ENCODE measurements at places on chromosomes 6 and 20.

- no peak for DNase-seq
These were observed 416.9 kb downstream of the FRK start for GRCh38 chr6:115643762-115644161.

- DNase-seq: no peak
These were observed 244.4 kb downstream of the GMPR start for GRCh38 chr6:16482702-16483314.

DNA sequence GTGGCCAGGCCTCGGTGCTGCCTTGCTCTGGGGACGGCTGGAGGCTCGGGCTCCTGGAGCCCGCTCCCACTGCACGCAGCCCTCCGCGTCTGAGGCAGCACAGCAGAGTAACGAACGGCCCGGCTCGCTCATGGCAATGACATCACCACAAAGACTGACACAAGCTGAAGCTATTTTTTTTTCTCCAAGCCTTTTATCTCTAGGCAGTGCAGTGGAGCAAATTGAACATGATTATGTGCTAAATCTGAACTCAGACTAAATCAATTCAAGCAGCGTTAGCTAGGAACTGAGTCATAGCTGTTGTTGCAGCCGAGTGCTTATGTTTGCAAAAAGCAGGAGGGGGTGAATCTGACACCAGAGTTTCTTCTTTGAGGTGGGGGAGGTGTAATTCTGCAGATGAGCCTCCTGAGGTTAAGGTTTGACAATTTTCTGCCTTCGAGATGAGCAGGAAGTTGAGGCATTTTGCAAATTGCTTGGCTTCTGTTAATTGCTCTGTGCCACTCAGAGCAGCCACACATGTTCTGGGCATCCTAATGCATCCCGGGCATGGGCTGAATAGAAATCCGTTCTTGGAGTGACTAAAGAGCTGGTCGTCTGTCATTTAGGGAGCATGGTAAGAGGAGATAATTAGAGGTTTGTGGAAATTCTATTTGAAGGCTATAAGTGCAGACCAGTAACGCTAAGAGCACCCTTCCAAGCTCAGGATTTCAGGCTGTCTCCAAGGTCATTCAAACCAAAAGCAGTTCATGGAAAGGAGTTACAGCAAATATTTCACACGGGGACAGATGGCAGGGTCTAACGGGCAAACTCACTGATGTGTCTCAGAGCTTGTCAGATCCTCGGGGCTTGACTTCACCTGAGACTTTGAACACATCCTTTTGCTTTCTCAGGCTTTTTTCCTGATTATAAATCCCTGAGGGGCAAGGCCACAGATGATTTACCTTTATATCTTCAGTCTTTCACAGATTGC is 155.1 kb upstream of the ENPP5 start:
- DNase-seq: peak; percentile 26

DNA sequence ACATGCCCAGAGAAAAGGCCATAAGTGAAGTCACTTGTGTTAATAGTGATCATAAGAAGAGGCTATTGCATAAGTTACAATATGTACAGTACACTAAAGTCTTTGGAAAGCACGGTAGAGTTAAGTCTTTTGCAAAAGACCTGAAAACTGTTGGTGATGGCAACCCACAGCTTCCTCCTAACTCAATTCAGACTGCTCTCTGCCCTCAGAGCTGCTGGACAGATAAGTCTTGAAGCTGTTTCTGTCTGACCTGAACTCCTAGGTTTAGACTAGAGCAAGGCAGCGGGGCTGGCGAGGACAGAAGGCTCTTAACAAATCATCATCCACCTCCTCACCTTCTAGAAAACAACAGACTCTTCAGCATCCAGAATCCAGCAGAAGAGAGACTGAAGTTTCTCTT is 125.4 kb downstream of the CD24 start:
- DNase-seq: no peak

DNA sequence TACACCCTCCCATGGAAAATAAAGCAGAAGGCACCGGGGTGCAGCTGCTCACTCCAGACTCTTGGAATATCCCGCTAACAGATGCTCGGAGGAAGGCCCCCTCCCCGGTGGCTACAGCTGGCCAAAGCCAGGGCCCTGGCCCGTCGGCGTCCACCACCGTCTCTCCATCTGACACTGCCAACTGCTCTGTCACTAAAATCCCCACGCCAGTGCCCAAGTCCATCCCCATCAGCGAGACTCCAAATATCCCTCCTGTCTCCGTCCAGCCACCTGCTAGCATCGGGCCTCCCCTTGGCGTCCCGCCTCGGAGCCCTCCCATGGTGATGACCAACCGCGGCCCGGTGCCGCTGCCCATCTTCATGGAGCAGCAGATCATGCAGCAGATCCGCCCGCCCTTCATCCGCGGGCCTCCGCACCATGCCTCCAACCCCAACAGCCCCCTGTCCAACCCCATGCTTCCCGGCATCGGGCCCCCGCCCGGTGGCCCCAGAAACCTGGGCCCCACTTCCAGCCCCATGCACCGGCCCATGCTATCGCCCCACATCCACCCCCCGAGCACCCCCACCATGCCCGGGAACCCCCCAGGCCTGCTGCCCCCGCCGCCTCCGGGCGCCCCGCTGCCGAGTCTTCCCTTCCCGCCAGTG is 143.9 kb downstream of the SOBP start:
- no peak for DNase-seq

DNA sequence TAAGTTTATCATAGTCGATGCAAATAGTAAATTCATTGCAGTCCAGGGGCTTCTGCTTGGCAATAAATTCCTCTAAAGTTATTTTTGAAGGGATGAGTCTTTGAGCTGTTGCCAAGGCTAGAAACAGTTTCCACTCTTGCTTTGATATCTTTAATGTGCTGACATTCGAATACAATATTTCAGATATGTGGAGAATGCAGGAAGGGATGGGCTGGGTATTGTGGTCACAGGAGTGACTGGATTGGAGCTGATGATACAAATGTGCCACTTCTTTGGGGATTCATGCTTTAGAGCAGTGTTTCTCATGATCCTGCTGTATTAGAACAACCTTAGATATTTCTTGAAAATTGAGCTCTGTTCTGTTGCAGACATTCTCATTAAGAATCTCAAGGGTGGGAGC is 139.0 kb downstream of the PRDM13 start:
- no peak for DNase-seq

DNA sequence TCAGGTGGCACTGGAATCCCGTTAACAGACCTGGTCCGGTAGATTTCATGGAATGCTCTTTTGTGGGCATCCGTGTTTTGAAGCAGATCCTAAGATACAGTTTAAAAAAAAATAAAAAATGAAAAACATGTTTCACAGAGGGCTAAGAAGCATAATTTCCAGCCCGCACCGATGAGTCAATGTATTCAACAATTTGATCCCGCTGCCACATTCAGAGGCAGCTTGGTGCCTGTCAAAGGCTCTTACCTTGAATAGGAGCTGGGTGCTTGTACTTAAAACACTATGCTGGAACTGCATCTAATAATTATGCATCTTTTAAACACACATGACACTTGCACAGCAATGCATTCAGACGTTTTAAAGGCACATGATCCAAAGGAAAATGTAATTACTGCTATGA is 164.8 kb downstream of the SYNE1 start:
- no peak for DNase-seq

DNA sequence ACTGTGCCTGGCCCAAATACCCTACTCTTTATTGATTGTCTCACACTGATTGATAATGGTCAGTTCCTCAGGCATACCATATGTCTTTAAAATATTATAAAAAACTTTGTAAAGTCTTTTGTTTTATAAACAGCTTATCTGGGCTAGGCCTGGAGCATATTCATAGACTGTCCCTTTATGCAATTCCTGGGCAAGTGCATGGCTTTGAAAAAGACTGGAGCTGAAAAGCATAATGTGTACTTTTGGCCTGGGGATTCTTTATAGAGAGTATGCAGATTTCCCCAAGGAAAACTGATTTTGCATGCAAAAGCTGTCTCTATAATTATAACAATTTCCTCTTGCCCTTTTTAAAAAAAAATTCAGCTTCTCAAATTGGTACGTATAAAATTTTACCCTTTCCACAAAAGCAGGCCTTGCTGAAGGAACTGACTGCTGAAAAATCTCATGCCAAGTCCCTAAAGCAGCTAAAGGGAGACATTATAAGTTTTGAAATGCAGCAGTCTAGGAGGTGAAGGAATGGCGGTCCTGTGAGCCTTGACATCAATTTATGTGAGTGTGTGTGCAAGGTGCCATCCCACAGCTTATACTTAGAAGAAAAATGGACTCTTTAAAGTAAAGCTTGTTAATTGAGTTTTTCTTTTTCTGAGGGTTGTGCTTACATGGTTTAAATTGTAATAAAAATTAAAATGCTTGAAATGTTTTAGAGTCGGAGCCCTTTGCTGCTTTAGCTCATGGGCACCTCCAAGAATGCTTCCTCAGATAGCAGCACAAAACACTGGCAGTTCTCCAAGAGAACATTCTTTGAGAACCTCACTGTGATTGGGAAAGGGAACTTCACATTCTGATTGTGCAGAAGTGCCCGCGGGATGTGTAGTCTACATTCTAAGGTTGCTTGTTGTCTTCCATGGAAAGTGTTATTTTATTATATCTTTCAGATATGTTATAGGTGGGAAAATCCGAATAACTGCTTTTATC is 43.9 kb downstream of the PLCB4 start:
- no peak for DNase-seq

- peak; percentile 22 for DNase-seq
These were observed at the start of gene IER3 for GRCh38 chr6:30744054-30744805. IER3 (minus strand) TSS chr6:30744547; CDS start chr6:30744518, 29 bp downstream.

DNA sequence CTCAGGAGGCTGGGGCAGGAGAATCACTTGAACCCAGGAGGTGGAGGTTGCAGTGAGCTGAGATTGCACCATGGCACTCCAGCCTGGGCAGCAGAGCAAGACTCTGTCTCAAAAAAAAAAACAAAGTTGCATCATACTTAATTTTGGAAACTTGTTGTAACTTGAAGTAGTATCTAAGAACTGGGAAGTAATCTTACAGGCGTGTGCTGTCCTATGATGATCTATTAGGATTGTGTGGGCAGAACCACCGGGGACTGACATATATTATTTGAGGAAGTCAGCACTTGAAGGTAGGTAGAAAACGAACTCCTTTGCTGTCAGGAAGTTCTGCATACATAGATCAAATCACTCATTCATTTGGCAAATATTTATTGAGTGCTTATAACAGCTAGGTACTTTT is 188.5 kb downstream of the ZNF217 start:
- DNase-seq: no peak

- no peak for DNase-seq
These were observed 54.8 kb upstream of the GCM1 start for GRCh38 chr6:53203483-53203882.

- no peak for DNase-seq
These were observed 13.8 kb downstream of the NQO2 start for GRCh38 chr6:3013486-3013885.

- no peak for DNase-seq
These were observed 11.5 kb upstream of the SSR1 start for GRCh38 chr6:7324520-7324919.

- DNase-seq: peak; percentile 78
These were observed 1.2 kb downstream of the SLC2A4RG start for GRCh38 chr20:63740627-63741353.

- no peak for DNase-seq
These were observed 129.8 kb downstream of the FOXO3 start for GRCh38 chr6:108690326-108691049.

- DNase-seq: no peak
These were observed 295.1 kb downstream of the SMOC2 start for GRCh38 chr6:168736039-168736438.

GRCh38 chr6:132310921-132311320 is 90.4 kb downstream of the MOXD1 start:
- no peak for DNase-seq

DNA sequence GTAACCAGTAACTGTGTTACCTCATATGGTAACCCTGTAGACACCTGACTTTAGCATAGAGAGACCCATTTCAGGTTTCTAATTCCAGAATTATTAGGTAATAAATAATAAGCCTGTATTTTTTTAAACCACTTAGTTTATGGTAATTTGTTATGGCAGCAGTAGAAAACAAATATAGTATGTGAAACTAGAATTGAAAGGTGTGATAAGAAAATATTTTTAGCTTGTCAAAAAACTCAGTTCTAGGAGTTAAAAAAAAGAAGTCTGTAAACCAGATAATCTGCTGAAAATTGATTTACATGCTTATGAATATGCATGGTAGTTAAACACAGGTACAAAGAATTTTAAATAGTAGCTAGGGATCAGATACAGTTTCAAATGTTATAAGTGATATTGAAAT is 695.0 kb upstream of the GJE1 start:
- no peak for DNase-seq

DNA sequence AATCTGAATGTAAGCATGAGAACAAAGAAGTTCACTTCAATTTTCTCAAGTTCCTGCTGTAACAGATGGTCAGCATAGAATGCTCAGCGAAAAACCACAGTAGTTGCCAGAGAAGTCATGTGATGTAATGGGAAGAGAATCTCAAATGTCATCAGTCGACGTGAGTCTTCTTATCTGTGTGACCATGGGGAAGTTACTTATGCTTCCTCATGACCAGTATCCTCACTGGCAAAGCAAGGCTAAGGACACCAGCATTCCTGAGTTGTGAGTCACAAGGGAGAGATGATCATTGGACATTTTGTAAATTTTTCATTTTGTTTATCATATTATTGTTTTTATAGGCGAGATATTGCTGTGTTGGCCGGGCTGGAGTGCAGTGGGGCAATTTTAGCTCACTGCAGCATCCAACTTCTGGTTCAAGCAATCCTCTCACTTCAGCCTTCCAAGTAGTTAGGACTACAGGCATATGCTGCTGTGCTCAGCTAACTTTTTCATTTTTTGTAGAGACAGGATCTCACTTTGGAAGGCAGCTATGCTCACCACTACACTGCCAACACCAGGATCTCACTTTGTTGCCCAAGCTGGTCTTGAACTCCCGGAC is 21.9 kb downstream of the SGK1 start:
- DNase-seq: no peak

GRCh38 chr20:45957021-45957941 is 14.7 kb downstream of the ZNF335 start:
- DNase-seq: no peak

- no peak for DNase-seq
These were observed 14.8 kb upstream of the MDGA1 start for GRCh38 chr6:37712508-37712907.

DNA sequence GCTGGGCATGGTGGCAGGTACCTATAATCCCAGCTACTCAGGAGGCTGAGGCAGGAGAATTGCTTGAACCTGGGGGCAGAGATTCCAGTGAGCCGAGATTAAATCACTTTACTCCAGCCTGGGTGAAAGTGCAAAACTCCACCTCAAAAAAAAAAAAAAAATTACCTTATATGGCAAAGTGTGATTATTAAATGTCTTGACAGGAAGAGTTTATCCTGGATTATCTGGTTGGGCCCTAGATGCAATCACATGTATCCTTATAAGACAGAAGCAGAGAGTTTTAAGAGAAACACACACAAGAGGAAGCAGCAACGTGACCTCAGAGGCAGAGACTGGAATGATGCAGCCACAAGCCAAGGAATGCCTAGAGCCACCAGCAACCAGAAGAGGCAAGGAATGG is 11.0 kb downstream of the ADA start:
- DNase-seq: no peak

All from NCI-H187 (cell line).